ENCODE measurements at places on chromosomes 16 and 17.

DNA sequence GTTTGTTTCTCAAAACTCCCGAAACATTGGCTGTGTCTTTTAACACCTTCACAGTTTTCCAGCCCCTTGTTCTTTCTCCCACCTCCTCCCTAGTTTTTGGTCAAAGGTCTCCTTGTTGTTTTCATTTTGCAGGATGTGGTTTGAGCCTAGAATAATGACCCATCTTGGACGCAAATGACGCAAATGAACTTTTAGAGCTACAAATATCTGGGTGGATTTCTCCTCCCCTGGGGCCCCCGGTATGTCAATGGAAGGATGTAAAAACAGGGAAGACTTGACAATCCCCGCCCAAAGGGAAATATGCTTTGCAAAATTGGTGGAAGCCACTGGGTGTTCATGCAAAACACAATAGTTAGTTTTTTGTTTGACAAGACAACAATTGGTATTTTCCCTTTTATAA is 236.0 kb upstream of the IRX3 start:
- DNase-seq, result no peak

DNA sequence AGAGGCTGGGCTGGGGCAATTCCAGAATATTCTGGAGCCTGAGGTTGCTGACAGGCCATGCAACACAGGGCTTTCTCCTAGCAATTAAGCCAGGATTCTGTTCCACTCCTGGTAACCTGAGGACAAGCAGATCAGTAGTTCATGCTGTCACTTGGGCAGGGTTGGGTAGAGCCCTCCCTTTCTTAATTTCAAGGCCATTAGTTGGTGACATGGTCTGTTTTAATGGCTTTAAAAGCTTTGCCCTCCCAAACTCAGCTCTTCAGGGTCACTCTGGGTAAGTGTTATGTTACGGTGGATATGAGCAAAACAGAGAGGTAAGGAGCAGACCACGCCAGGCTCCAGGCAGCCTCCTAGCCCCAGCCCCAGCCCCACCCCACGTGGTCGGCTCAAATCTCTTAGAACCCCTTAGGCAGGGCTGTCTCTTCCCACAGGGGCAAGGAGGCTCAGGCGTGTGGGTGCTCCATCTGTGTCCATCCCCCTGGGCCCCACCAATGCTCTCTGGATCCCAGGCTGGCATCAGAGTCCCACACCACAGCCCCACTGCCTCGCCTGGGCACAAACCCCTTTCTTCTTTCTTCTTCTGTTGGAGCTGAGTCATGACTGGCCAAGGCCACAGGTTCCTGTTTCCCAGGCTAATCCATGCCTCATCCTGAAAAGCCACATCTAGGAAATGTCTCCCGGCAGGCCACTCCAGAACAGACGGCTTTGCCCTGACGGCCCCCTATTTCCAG is 27.5 kb downstream of the CEP295NL start:
- no peak for DNase-seq

- DNase-seq, result no peak
These were observed 181.6 kb downstream of the TMEM132E start for GRCh38 chr17:34760931-34761495.

DNA sequence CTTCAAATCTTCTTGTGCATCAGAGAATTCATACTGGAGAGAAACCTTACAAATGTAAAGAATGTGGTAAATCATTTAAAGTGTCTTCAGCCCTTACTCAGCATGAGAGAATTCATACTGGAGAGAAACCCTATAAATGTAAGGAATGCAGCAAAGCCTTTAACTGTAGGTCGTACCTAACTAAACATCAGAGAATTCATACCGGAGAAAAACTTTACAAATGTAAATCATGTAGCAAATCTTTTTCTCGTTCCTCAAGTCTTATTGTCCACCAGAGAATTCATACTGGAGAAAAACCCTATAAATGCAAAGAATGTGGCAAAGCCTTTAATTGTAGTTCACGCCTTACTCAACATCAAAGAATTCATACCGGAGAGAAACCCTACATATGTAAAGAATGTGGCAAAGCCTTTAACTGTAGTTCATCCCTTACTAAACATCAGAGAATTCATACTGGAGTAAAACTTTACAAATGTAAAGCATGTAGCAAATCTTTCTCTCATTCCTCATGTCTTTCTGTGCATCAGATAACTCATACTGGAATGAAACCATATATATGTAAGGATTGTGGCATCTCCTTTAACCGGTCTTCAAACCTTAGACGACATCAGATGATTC is 118.5 kb upstream of the ZNF267 start:
- DNase-seq, result no peak

DNA sequence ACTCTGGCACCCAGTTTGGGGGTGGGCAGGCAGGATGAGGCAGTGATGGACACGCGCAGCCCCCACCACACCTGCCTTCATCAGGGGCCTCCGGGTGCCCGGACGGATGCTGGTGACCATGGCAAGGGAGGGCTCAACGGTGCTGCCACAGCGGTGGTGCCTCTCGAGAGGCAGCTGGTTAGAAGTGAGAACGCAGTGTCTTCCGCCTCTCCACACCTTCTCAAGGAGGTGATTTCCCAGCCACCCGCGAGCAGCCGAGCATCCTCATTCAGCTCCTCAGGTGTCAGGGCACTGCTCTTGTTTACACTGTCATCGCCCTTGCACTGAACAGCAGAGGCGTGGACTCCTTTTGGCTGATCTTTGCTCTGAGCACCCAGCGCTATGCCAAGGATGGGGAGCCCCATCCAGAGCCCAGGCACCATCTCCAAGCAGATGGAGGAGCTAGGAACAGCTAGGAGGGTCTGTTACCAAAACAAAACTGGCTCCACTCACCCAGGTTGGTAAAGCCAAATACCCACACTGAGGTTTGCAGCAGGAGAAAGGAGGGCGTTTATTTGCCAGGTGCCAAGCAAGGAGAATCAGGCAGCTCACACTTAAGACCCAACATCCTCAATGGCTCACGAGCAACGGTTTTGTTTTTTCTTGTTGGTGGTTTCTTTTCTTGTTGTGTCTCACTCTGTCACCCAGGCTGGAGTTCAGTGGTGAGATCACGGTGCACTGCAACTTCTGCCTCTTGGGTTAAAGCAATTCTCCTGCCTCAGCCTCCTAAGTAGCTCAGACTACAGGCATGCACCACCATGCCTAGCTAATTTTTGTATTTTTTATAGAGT is 174.3 kb upstream of the TNRC6C start:
- no peak for DNase-seq

DNA sequence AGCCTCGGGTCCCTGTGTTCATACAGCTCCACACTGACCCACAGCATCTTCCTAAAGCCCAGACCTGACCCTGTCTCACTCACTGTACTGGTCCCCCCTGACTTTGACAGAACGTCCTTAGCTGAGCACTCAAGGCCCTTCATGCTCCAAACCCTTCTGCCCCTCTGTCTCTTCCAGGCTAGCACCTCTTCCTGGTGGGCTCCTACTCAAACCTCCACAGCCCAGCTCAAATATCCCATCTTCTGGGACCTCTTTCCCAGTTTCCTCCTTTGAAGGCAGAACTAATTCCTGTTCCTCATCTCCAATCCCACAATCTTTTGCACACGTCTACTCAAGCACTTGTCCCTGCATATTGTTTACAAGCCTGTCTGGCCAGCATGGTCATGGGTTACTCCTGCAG is 8.8 kb downstream of the GRIN2C start:
- DNase-seq, result no peak

GRCh38 chr16:75491876-75492275 is 3.4 kb downstream of the CHST6 start:
- DNase-seq, result no peak

GRCh38 chr17:32015245-32016013 is 8.2 kb downstream of the LRRC37B start:
- no peak for DNase-seq

GRCh38 chr16:66416136-66416535 is 11.0 kb upstream of the BEAN1 start:
- DNase-seq, result no peak

DNA sequence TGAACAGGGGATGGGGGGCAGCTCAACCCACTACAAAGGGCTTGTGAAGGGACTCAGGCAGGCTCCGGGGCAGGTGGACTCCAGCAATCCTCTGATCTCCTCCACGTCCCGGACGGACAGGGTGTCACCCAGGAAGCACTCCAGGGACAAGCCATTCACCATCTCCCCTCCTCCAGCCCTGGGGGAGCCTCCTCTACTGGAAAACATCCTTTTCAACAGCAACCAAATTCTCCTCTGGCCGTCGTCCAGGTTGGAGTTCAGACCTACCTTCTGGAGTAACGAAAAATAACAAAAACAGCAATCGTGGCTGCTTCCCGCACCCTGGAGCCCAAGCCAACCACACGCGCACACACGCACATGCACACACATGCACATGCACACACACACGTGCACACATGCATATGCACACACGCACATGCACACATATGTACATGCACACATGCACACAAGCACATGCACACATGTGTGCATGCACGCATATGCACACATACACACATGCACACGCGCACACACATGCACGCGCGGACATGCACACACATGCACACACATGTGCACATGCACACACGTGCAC is 8.9 kb upstream of the RBFOX3 start:
- no peak for DNase-seq

DNA sequence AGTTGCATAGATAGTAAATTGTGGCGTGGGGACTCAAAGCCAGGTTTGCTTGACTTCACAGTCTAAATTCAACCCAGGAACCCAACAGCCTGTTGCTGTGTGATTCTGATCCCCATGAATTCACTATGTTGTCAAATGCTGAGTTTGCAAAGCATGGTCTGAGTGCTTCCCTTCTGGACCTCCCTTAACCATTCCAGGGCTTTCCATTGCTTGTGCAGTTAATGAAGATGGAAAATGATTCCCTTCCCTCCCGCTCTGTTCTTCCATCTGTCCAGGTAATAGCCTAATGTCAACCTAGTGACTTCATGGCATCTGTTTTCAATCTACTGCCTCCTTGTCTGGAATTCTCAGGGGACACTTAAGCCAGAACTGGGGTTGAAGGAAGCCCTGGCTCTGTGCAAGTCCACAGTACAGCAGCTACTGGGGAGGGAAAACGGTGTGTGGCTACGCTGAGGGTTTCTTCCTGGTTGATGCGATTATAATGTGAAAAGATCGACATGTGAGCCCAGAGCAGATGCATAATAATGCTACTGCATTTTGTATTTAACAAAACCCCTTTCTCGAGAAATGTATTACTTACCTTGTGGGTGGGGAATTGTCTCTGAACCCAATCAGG is 206.7 kb downstream of the CDH13 start:
- DNase-seq, result no peak

DNA sequence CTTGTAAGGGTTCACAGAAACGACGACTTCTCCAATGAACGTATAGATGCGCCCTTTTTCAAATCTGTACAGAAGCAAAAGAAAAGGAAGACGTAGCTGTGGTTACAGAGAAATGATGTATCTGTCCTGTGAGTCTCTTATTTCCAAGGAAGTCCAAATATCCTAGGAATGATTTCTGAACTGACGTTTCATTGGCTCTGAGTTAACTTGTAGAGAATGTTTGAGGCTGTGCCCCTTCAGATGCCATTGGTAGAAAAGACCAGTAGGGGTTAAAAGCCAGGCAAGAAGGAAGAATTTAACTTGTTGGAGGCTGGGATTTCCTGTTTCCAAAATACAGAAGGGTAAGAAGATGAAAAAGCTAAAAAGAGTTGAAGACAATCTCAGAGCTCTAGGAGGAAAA is 96.2 kb downstream of the MYO1D start:
- no peak for DNase-seq

DNA sequence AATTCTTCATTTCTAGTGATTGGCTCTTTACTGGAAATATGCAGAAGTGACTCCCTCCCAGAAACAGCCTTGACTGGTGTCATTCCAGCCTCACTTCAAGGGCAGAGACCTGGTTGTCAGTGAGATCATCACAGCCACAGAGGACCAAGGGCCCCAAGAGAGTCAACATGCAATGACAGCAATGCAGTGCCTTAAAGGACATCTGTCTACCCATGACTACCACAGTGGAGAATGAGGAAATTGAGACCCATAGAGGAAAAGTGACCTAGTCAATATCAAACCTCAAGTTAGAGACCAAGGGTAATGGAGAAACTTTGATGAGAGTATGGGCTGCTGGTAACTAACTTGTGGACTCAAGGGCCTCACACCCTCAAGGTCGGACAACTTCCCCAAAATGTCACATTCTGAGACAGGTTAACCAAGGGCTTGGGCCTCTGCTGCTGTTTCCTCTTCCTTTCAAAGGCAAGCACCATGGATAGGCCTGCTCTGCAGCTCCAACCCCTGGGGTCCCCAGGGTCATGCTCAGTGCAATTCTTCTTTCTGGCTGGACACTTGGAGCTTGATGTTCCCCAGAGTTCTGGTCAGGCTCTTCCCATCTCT is 11.3 kb downstream of the NOG start:
- no peak for DNase-seq

GRCh38 chr17:4506892-4507291 is 8.2 kb downstream of the SPNS2 start:
- DNase-seq, result peak; percentile 78

DNA sequence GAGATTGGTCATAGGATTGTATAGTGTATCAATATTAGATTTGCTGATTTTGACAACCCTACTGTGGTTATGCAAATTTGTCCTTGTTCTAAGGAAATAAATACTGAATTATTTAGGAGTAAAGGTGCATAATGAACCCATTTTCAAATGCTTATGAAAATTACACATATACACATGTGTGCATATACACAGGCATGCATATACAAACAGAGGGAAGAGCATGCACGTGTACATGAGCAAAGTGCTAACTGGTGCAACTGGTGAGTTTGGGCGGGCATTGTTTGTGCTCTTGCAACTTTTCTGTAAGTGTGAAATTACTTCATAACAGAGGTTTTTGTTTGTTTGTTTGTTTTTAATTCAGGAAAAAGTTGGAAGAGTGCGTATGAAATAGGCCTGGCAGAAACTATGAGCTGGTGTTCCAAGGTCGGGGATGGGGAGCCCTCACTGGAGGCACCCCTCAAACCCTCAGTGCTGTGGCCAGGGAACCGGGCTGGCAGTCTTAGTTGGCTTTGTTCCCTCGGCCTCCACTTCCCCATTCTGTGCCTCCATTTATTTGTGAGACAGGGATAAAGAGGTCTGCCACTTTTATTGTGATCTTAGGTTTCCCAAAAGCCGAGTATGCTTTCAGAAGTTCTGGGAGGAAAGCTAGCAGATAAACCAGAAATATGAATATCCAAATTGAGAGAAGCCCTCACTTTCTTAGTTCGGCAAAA is 5.8 kb downstream of the DEXI start:
- no peak for DNase-seq

DNA sequence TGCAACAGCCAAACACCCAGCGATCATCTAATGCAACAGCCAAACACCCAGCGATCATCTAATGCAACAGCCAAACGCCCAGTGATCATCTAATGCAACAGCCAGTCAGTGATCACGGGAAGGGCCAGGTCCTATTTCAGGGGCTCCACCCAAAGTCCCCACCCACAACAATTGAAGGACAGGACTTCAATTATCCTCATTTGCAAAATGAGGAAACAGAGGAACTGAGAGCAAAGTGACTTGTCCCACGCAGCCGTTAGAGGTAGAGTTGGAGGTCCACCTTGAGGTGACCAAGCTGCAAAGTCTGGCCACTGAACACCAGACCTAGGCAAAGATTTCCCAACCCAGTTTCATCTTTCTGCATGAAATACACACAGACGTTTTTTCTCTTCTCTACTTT is 3.7 kb downstream of the ZG16B start:
- DNase-seq, result no peak
